Vagina (tissue), 2 donors: ENCODE measurements at places on chromosomes 13 and 19.

- DNase-seq = no peak
Measured at GRCh38 chr13:76271728-76272232, 614.4 kb downstream of the KCTD12 start.

DNA sequence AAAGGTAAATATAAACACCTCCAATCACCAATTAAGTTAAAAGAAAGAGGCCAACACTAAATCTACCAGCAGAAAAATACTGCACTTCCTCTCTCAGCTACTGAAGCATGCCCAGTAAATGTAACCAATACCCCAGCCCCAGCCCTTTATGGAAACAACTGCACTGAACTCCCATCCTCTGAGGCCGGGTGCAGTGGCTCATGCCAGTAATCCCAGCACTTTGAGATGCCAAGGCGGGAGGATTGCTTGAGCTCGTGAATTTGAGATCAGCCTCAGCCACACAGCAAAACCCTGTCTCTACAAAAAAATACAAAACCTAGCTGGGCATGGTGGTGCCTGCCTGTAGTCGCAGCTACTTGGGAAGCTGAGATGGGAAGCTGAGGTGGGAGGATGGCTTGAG, 221.6 kb upstream of the SOX21 start:
- no peak for DNase-seq

DNA sequence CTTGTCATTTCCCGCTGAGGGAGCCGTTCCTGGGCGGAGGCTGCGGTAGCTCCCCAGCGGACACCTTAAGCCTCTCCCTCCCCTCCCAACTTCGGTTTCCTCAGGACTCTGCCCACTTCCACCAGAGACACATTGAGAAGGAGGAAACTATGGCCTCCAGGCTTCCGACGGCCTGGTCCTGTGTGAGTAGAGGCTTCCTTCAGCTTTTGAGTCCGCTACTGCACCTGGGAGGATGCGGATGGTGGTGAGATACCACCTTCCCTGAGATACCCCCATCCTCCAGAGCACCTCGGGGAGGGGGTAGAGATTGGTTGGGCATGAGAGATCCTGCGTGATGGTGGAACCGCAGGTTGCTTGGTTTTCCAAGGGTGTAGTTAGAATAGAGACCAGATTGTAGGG, 955 bp downstream of the ZNF274 start:
- no peak for DNase-seq

GRCh38 chr13:64078025-64078424, 2662.4 kb upstream of the PCDH20 start:
- DNase-seq = no peak

GRCh38 chr19:33339016-33339984, 34.2 kb upstream of the CEBPG start:
- DNase-seq = no peak

- no peak for DNase-seq
Measured at GRCh38 chr13:104854007-104854406, 1681.5 kb downstream of the EFNB2 start.

DNA sequence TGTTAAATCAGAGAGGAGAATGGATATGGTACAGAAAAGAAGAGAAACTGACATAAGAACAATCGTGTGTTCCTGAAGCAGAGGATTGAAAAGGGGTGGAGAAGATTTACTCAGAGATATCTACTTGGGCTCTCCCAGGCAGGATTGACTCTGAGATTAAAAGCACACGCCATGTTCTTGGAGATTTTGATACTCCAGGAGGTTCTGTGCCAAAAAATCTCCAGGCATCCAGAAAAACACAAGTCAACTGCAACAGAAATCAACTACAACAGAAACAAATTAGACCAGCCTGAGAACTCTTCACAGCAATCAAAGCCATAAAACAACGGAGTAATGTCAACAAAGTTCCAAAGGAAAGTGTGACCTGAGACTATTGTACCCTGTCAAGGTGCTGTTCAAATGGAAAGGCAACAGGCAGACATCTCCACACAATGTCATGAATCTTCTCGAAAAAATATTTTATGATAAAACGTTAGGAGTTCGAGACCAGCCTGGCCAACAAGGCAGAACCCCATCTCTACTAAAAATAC, 104.2 kb downstream of the UBL3 start:
- DNase-seq = no peak

- no peak for DNase-seq
Measured at GRCh38 chr13:44908266-44908665, 81.0 kb downstream of the NUFIP1 start.

DNA sequence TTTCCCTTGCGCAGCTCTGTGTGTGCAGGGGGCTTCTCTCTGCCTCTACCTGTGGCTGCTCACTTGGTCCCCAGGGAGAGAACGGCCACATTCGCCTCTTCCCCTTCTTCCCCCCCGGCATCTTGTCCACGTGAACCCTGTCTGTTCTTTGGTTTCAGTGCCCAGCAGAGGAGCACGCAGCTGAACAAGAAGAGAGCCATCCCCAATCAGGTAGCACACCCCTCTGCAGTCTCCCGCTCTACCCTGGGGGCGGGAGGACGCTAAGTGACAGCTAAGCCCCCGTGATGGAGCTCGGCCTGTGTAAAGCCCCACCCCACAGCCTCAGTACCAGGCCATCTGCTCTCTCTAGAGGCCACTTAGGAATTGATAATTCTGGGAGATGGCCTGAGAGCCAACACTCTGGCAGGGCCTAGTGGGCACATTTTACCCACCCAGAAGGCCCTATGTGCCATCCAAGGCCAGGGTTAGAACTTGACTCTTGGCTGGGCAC, 30.2 kb downstream of the TMED1 start:
- no peak for DNase-seq

GRCh38 chr19:46959894-46960556, 59.6 kb upstream of the NPAS1 start:
- DNase-seq = no peak

- no peak for DNase-seq
Measured at GRCh38 chr19:41927497-41928192, 604 bp downstream of the ERFL start.
